ENCODE measurements at places on chromosomes 13 and 19.

DNA sequence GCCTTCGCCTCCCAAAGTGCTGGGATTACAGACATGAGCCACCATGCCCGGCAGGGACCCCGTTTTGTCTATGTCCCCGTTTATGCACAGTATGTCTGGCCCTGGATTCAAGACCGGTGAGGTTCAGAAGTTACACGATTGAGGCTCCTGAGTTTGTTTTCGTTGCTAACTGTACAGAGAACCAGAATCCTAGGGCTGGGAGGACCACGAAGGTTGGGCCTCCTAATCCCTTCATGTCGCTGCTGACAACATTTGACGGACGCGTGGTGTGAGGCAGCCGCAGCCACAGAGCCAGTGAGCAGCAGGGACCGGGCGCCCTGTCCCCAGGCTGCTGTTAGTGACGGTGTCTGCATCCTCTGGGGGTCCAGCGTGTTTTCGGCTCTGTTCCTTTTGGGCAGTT lies 91.4 kb downstream of the ATP11A start:
- DNase-seq: no peak

- DNase-seq: no peak
Observed at GRCh38 chr13:93872376-93872775, 607.1 kb downstream of the DCT start.

GRCh38 chr19:1311543-1312091 lies 25.9 kb downstream of the EFNA2 start:
- no peak for DNase-seq

DNA sequence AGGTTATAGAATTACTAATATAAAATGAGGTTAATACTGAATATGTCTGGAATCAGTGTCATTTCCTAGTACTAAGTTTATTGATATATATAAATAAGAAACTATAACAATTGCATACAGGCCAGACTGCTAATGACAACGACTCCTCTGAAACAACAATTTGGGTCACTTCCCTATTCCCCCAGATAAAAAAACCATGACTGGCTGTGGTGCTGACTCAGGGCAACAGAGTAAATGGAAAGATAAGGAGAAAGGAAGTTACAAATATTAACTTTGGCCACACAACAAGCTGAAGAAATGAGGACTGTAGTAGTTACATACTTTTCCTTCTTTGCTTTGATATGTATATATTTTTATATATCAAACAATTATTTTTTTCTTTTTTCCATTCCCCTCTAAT lies 263.7 kb upstream of the PCDH9 start:
- DNase-seq: no peak

GRCh38 chr13:33322965-33323668 lies 37.6 kb upstream of the STARD13 start:
- no peak for DNase-seq

- DNase-seq: no peak
Observed at GRCh38 chr13:62635161-62635560, 1219.5 kb upstream of the PCDH20 start.

- DNase-seq: no peak
Observed at GRCh38 chr19:49425922-49426592, 869 bp downstream of the GFY start.

GRCh38 chr13:93397619-93398018 lies 171.0 kb downstream of the GPC6 start:
- DNase-seq: no peak

DNA sequence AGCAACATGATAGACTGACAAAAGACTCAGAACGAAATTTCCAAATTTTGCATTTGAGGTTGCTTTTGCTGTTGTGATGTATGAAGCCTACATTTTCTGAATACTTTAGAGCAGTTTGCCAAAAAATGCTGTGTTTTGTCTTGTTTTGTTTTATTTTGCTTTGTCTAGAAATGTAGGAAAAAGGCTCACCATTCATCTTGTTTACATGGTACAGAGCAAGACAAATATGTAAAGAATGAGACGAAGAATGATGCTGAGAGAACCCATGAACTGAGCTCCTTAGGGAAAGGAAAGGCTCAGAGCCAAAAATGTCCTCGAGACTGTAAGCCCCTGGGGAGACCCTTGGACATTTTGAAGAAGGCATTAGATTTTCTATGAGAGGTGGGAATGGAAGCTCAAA lies 6.8 kb upstream of the SPART start:
- no peak for DNase-seq

DNA sequence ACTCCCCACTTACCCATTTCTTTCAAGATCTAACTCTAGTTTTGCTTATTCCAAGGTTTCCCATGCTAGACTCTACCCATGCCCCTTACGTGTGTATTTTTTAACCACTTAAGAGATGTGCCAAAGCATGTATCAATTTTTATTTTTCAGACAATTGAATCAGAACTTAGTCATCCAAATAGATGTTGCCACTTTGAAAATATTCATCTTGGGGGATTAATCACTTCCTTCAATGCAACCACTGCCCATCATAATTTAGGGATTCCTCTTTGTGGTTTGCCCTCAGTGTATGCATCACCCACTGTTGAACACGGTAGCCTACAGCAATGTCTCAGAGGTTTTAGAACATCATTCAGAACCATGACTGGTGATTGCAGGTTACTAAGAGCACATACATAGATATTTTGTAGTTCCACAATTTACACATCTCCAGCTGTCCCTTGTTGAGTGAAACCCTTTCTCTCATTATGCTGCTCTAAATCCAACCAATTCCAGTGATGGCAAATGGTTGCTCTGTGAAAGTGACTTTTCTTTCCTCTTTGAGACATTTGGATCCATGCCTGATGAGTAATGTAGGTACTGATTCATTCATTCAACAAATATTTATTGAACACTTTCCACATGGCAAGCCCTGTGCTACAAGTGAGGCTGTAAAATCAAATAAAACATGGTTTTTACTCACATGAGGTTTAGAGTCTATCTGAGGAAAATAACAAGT lies 60.6 kb upstream of the SERP2 start:
- no peak for DNase-seq

GRCh38 chr19:30423481-30423880 lies 51.3 kb downstream of the ZNF536 start:
- no peak for DNase-seq

GRCh38 chr19:38731654-38732301 lies 12.5 kb downstream of the CAPN12 start:
- DNase-seq: no peak

- DNase-seq: no peak
Observed at GRCh38 chr19:16303755-16304154, 20.9 kb upstream of the KLF2 start.

GRCh38 chr19:20471431-20471830 lies 94.2 kb downstream of the ZNF737 start:
- DNase-seq: no peak

GRCh38 chr13:98706446-98707110 lies 45.9 kb downstream of the SLC15A1 start:
- DNase-seq: no peak

DNA sequence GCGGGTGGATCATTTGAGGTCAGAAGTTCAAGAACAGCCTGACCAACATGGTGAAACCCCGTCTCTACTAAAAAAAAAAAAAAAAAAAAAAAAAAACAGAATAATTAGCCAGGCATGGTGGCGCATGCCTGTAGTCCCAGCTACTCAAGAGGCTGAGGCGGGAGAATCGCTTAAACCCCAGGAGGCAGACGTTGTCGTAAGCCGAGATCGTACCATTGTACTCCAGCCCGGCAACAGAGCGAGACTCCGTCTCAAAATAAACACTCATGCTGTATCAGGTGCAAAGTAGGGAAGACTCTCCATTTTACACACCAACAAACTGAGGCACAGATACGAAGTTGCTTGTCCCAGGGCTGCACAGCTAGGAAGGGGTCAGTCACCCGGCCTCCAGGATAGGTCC lies 15.6 kb downstream of the TLE6 start:
- DNase-seq: no peak

DNA sequence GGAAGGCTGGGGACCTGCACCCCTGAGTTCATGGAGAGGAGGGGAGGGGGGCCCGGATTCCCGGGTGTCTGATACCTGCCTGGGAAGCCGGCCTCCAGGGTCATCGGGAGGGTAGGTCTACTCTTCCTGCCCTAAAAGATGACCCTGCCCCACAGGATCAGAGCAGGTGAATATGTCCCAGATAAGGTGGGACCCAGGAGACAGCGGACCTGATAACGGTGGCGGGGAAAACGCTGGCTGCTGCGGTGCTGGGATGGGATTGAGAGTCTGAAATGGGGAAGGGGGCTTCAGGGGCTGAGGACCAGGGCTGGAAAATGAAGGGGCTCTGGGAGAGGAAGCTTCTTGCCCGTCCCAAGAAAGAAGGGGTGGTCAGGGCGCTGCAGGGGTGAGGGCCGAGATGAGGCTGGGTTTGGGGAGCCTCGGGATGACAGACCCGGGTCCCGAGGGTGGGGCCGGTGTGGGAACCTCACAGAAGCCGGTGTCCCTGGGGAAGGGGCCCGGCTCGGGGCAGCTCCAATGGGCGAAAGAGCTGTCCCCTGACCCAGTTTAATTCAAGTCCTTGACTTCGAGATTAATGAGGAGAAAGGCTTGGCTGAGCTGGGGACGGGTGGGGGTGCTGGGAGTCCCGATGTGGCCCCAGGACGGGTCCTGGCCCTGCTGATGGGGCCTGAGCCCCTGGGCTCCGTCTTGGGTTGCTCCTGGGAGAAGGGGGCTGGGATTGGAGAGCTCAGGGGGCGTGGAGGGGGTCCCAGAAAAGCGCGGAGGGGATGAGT lies 823 bp downstream of the TTYH1 start:
- DNase-seq: no peak

DNA sequence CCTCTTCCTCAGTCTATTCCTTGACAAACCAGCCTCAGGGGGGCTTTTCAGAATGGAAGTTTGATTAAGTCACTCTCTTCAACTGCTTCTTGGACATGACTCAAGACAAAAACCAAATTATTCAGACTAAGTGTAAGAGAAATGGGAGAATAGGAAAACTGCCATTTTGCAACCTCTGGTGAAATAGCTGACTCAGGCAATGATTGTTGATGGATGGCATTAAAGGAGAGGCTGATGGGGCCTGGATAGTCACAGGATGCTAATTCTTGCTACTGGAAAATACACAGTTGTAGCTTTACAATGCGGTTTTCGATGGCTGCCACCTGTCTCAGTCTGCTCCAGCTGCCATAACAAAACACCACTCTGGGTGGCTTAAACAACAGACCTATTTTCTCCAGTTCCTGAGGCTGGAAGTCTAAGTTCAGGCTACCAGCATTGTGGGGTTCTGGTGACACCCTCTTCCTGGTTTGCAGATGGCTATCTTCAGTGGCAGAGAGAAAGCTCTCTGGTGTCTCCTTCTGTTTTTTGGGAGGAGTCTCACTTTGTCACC lies 6.1 kb downstream of the NOSIP start:
- DNase-seq: no peak
